ENCODE measurements at places on chromosomes 1 and 21.

- no peak for DNase-seq
Observed at GRCh38 chr1:177170756-177171535, at the start of gene BRINP2. BRINP2 (plus strand) TSS chr1:177170958; CDS start chr1:177229877, 58,919 bp downstream.

DNA sequence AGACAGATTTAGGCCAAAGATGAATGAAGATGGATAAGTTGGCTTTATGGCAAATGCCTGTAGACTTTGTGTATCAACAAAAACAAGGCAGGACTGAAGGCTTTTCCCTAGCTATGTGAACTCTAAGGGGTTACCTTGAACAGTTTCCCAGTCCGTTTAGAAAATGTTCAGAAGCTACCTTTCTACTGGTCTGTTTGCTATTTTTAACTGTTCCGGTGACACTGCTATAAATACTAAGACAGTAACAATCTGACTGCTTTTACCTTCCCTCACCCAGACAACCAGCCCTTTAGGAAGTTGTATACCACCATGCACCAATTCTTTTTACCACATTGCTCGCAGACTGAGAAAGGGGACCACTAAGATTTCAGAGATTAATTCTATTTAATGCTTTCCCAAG, 102.2 kb downstream of the PHTF1 start:
- DNase-seq: no peak

DNA sequence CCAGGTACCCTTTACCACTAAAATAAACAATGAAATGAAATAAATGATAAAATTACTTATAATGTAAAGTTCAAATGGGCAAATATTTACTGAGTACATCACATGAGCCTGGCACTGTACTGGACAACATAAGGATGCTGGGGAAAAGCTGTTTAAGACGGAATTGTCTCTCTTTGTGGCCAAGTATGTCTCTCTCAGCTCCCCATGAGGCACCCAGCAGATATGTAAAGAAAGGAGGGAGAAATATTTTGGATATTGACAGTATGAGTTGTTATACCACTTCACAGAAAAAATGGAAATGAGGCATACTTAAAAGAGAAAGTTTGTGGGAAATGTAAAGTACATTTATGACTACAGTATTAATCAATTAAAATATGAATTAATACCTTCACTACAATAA, 1.0 kb upstream of the TNFSF4 start:
- no peak for DNase-seq

- no peak for DNase-seq
Observed at GRCh38 chr1:205286335-205286950, 35.1 kb downstream of the NUAK2 start.

GRCh38 chr21:31279986-31280385, 64.1 kb downstream of the TIAM1 start:
- no peak for DNase-seq

GRCh38 chr1:19311503-19311930, 427 bp downstream of the AKR7A2 start:
- DNase-seq: no peak

- DNase-seq: peak; percentile 49
Observed at GRCh38 chr1:173113015-173113741, 62.4 kb upstream of the TNFSF18 start.

DNA sequence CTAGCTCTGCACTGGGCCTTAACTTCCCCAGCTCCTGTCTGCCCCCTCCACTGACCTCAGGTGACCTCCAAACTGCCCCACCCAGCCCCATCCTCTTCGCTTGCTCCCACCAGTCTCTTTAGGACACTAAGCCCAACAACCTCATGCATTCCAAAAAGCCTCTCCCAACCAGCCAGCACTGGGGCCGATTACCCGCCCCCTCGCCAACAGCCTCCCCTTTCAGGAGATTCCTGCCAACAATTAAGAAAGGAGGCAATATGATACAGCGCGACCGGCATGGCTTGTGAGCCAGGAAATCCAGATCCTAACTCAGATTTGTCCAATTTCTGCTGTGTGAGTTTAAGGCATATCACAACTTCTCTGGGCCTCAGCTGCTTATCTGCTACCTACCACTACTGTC, 14.7 kb downstream of the KANK4 start:
- no peak for DNase-seq

DNA sequence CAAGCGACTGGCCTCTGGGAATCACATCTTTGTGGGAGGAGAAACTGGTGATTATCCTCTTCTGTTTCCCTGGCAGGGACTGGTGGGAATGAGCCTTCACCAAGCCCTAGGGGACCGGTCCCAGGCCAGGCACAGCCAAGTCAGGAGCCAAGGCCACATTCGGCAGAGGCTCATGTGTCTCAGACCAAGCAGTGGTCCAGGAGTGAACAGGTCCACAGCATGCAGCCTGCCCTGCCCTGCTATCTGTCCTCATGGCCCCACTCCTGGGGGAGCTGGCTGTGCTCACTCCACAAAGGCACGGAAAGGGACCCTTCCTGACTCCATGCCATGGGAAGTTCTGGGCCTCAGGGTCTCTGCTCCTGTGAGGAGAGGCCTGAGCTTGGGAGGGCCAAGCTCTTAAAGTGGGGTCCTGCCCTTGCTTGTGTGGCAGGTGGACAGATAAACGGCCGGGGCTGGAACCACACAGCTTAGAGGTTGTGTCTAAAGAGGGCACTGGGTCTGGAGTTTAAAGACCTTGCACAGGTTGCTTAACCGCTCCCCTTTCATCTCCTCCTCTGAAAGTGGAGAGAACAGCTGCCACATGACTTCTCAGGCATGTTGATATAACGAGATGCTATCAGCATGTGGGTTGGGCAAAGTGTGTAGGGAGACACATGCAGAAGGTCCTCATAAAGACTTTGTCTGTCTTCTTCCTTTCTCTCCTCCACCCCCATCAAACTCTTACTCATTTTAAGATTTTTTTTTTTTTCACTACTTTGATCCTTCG, 57.5 kb downstream of the CASQ2 start:
- DNase-seq: no peak

- no peak for DNase-seq
Observed at GRCh38 chr1:168223681-168224540, 1.9 kb upstream of the SFT2D2 start.

DNA sequence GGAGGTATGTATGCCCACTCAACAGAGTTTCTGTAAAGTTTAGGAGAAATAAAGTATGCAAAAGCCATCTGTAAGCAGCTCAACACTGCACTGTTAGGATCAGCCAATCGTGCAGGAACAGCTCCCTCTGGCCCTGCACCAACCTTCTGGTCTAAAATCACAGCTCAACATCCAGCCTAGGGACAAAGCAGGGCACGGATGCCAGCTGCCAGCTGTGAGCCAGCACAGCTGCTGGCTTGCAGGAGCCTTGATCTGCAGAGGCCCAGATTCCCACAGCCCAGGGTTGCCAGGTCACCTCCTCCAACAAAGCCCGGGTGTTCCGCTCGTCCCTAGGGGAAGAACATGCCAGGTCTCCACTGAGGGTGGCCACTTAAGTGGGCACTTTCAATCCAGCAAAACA, 8.6 kb downstream of the ACOT7 start:
- DNase-seq: no peak

- no peak for DNase-seq
Observed at GRCh38 chr1:245896258-245896657, 610.8 kb downstream of the SMYD3 start.

DNA sequence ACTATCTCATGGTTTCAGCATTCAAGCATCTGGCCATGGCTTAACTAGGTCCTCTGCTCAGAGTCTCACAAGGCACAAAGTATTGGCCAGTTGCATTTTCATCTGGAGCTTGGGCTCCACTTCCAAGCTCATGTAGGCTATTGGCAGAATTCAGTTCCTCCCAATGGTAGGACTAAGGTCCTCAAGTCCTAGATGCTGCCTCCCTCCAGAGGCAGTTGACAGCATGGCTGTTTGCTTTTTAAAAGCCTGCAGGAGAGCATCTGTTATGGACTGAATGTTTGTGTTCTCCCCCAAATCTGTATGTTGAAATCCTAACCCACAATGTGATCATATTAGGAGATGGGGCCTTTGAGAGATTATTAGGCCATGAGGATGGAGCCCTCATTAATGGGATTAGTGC, 38.0 kb upstream of the HLX start:
- DNase-seq: no peak

DNA sequence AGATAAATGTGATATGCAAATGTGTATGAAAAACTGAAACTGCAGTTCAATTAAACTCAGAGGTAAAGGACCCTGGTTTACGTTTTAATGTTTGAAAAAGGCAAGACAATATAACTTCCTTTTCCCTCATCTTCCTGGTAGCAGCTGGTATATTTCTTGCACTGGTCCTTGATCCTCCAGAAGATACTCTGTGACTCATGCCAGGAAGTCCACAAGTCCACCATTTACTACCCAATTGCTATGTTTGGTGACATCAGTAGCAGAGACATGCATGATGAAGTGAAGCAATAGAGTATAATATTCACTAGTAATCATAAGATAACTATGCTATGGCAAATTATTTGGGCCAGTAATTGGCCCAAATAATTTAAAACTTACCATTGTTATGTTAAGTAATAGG, 774.5 kb upstream of the NEGR1 start:
- no peak for DNase-seq

- DNase-seq: no peak
Observed at GRCh38 chr1:51284487-51284954, 45.8 kb downstream of the TTC39A start.

- DNase-seq: no peak
Observed at GRCh38 chr1:192775631-192776030, 33.2 kb upstream of the RGS2 start.

- peak; percentile 26 for DNase-seq
Observed at GRCh38 chr1:32464716-32465577, at the start of gene ZBTB8B. ZBTB8B (plus strand) TSS chr1:32465072; CDS start chr1:32470625, 5,553 bp downstream.

DNA sequence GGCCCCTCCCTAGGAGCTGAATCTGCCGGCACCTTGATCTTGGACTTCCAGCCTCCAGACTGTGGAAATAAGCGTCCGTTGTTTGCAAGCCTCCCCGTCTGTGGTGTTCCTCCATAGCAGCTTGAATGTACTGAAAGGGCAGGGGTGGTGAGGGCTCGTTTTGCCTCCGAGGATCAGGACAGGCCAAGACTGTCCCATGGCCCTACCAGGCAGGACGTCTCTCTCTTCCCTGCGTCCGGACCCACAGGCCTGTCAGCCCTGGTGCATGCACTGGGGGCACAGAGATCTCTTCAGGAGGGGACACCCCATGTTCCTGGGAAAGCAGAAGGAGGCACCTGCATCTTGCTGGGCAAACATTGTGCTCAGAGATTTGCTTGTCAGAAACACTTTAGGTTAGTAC, 156.3 kb upstream of the C1orf174 start:
- no peak for DNase-seq

DNA sequence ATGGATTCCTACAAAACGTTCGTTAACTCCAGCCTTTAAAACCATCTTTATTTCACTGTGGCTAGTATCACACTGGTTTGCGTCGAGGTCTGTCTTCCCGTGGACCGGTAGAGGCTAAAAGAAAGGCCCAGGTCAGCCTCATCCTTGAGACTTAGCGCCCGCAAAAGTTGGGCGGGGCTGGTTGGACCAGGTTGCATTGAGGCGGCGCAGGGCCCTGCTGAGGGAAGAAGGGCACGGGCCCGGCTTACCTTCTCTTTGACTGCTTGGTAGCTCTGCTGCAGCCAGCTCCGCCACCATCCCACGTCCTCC, 455 bp downstream of the BSDC1 start:
- DNase-seq: no peak

DNA sequence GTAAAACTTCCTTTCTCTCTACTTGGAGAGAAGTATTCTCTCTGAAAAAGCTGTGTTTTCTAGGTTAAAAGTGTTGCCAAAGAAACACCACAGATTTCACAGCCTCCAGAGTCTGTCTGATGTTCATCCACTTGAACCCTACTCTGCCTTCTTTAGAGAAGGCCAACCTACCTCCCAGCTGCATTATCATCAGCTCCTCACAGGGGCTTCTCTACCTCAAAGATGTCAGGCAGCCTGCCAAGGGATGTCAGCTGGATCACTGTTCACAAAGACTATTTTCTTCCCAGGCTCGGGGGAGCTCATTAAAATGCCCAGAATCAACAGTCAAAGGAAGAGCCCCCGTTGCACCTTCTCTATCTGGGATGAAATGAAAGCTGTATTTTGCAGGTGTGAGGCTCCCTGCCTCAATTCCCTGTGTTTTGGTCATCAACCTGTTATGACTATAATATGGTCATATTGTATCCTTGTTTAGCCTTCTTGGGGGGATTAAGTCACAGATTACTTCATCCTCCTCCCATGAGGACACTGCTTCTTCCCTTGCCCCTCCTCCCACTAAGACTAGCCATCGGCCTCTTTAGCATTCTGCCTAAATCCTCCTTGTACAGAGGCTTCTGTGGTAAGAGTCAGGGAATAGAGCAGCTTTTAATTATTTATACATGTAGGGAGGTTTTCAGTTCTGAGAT, 25.7 kb downstream of the ANGPTL7 start:
- no peak for DNase-seq

DNA sequence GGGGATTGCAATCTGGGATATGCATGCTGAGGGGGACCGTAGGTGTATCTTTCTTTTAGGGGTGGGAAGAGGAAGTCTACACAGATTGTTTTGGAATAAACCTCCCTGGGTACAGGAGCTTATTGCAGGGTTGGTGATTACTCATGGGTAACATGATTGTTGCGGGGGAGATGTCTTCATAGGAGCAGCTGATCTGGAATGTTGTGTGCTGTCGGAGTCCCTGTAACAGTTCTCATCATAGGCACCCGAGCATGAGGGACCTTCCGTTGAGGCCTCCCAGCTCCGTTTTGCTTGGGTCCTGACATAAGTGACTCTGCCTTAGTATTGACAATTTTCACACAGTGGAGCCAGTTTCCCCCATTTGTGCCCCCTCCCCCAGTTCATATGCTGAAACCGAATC, 4.2 kb upstream of the PRXL2B start:
- DNase-seq: no peak

- no peak for DNase-seq
Observed at GRCh38 chr1:227255086-227255732, 63.1 kb downstream of the CDC42BPA start.

DNA sequence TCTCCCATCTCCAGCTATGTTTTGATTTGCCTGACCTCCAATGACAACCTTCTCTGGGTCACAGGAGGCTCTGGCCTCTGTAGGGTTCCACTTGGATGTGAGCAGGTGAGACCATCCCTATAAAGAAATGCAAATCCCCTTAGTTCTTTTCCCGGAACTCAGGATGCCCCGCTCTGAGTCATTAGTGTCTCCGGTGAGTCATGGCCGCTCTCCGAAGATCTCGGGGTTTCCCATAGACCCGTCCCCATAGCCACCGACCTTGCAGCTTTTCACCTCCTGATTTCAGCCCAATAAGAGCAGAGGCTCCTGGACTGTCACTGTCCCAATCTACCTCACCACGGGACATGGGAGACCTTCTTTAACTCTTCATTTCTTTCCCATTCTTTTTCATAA, 98.2 kb downstream of the PGBD5 start:
- no peak for DNase-seq

- DNase-seq: no peak
Observed at GRCh38 chr1:212640223-212640878, 31.8 kb downstream of the ATF3 start.

- no peak for DNase-seq
Observed at GRCh38 chr1:242225767-242226573, 227.1 kb upstream of the MAP1LC3C start.

GRCh38 chr1:191876631-191877030, 281.6 kb upstream of the RGS18 start:
- no peak for DNase-seq

DNA sequence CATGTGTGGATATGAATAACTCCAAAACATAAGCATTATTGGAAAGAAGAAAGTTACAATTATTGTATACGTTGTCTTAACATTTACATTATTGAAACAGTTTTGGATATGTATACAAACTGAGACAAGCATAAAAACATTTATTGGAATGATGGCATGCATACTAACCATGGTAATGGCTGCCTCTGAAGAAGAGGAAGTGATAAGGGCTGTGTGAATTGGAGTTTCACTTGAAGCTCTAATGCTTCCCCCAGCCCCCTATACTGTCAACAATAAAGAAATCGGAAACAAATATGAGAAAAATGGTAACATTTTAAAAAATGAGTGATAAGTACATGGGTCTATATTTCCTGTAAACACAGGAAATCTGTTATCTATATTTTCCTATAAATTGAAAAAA, 367.7 kb upstream of the DPYD start:
- no peak for DNase-seq
